Mucosa of descending colon (tissue), 3 donors: ENCODE measurements at places on chromosomes 5 and 9.

GRCh38 chr9:83754383-83754977 is 46.7 kb upstream of the UBQLN1 start:
- no peak for DNase-seq

GRCh38 chr5:1103093-1103492 is 8.8 kb downstream of the SLC12A7 start:
- DNase-seq = no peak

DNA sequence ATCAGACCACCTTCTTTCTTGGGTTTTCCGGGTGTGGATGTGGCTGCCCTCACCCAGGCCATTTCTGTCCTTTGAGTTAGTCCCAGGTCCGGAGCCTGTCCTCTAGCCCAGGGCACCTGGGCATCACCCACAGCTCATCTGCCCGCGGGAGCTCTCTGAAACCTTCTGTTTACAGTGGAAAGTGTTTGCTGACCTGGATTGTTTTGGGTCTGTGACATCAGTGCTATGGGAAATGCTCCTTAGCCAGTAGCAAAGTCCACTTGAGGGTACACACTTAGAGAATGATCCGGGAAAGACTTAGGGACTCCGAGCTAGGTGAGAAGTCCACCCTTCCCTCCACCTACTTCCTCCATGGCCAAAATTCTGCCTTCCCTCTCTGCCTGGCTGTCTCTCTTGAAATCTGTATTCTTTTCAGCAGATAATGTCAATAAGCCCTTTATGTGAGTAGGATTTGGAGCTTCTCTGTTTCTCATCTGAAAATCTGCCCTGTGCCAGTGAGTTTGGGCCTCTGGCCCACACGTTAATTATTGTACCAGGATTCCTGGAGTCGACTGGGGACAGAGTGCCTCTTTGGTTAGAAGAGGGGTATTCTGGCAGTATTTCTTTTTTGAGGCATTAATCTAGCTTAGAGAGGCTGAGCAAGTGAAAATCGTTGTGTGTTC is 19.9 kb downstream of the ABLIM3 start:
- no peak for DNase-seq

- no peak for DNase-seq
These were observed 452.7 kb upstream of the KLF4 start for GRCh38 chr9:107942291-107942690.

DNA sequence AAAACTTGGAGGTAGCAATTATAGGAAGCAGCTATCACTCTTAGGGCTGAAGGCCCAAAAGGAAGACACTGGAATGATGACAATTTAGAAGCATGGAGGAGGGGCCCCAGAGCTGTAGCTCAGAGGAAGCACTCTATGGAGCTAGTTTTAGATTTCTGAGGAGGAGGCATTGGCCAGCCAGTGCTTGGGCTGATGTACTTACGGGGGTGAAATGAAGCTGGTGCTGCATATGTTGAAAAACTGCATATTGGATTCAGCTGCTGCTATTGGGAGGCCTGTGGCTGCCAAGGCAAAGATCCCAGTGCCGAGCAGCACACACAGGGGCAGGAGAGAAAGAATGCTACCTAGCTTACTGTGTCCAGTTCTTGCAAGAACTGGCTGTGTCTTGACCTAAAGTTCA is 53.9 kb upstream of the HMHB1 start:
- DNase-seq = no peak

DNA sequence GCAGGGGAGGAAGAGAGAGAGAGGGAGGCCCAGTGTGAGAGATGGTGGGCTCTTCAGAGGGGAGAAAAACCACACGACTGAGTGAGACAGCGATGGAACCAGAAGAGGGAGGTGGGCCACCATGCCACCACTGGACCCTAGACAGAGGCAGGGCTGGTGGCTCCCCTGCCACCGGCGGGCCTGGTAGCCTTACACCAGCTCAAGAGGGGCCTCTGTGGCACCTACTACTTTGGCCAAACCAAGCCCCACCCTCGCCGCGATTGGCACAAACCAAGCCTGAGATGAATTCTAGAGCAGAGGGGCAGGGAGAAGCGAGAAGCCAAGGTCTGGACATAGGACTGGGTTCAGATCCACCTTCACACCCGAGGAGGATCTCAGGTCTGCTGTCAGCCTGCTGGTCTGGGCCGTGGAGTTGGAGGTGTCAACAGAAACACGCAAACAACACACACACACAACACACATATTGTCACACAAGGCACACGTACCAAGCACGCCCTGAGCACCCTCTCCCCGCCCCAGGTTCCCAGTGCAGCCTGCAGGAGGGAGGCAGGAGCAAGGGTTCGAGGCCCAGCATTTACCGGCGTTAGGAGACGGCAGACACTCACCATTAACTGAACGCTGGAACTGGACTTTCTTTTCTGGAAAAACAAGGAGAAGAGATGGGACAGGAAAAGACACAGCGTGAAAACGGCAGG is 49.4 kb downstream of the SLC6A7 start:
- no peak for DNase-seq

GRCh38 chr5:23223846-23224245 is 283.6 kb upstream of the PRDM9 start:
- DNase-seq = no peak

DNA sequence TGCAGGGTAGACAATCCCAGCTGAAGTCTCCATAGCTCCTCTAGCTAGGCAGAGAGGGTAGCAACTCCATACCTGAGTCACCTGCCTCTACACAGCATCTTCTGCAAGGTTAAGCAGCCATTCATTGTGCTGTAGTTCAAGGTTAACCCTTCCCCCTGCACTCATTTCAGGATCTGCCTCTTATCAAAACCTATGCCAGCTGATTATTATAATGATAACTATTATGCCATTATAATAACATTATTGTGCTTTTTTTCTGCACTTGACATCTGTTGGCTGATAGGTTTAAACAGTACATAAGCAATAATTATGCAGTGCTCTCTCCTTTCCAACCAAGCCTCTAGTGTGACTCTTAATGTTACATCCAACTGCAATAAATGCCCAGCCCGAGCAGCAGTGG is 17.3 kb downstream of the SIL1 start:
- DNase-seq = no peak

- DNase-seq = no peak
These were observed 4.0 kb upstream of the RANBP3L start for GRCh38 chr5:36305571-36306326.

GRCh38 chr9:105330201-105330600 is 85.8 kb downstream of the SLC44A1 start:
- no peak for DNase-seq

GRCh38 chr5:37929791-37930190 is 90.0 kb upstream of the GDNF start:
- no peak for DNase-seq

- DNase-seq = peak; percentile 67
These were observed 16.7 kb downstream of the EXD3 start for GRCh38 chr9:137406085-137406760.

DNA sequence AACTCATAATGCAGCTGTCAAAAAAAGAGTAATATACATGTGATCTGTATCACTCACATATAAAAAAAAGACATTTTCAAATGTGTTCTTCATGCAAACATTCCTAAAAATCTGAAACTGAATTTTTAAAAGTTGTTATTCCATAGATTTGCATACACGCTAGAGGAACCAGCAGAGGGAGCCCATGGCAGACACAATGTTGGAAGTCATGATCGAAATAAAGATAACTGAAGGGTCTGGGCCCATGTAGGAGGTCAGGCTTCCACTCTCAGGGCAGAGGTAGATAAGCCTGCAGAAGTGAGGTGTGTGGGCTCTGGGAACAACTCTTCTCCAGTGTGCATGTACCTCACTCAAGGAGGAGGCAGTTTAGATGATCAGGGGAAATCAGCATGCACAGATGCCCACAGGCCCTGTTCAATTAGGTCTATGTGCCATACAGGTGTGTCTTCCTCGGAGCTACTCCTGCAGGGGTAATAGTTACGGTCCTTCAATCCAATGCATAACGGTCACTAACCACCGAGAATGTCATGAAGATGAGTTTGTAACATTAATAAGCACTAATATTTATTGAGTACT is 208.6 kb downstream of the EPB41L4A start:
- DNase-seq = peak; percentile 82

- no peak for DNase-seq
These were observed 129.7 kb downstream of the RAPGEF6 start for GRCh38 chr5:131505237-131505908.

DNA sequence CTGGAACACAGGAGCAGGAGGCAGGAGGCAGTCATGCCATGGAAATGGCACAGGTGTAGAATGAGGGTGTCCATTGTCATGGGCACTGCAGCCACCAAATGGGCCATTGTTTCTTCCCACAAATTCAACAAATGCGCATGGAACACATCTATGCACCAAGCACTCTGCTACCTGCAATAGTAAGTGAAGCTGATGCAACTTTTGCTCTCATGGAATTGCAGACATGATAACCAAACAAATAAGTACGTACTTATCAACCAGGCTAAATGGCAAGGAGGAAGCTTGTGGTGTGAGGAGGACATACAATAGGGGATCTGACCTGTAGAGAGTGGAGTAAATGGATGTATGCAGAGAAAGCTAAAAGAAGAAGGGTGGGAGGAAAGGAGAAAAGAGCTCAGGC is 116.8 kb downstream of the TRIM36 start:
- no peak for DNase-seq

DNA sequence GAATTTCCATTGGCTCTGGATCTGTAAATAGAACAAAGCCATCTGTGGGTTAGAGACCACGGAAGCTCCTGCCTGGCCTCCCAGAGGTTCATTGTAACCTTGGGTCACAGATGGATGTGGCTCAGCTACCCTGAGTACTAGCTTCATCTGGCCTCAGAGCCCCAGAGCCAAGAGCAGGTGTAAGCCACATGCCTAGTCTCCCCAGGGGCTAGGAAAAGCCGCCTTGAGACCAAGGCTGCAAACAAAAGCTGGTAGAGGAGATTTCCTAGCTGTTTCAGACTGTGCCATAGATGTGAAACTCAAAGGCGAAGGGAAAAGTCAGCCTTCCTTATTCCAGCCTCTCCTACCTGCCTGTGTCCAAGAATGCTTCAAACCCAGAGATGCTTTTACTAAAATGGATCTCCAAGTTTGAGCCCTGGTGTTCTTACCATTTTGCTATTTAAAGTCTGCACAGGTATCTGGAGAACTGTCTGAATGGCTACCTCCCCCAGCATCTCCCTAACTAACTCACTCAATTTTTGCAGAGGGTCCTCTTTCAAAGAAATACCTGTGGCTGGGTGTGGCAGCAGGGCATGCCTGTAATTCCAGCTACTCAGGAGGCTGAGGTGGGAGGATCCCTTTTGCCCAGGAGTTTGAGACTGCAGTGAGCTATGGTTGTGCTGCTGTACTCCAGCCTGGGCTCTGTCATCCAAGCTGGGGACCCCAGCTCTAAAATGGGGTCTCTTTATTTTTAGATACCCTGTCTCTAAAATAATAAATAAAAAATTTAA is 42.3 kb upstream of the MAP1B start:
- no peak for DNase-seq

GRCh38 chr9:87890837-87891236 is 8.2 kb downstream of the SPATA31E1 start:
- DNase-seq = no peak

DNA sequence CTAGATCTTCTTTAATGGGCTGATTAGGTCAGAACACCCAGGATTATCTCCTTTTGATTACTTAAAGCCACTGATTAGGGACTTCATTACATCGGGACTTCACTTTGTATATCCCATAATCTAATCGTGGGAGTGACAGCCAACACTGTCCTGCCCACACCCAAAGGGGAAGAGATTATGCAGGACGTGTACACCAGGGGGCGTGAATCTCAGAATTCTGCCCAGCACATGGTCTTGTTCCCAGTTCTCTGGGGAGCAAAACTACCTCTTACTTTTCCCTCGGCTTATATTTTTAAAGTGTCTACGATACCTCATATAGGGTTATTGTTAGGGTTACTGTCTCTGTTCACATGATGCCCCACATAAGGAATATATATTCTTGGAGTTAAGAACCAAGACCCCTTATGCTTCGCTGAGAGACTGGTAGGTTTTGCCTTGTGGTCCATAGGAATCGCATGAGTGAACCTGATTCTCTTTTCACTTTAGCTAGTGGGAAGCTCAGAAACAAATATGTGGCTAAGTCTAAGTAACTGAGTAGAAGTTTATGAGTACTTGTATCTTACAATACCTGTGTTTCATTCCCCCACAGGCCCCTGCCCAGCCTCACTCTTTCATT is 192.7 kb downstream of the GNA14 start:
- DNase-seq = peak; percentile 78

GRCh38 chr5:113909782-113910181 is 396.3 kb downstream of the YTHDC2 start:
- no peak for DNase-seq
